ENCODE measurements at places on chromosomes 13 and 19.

DNA sequence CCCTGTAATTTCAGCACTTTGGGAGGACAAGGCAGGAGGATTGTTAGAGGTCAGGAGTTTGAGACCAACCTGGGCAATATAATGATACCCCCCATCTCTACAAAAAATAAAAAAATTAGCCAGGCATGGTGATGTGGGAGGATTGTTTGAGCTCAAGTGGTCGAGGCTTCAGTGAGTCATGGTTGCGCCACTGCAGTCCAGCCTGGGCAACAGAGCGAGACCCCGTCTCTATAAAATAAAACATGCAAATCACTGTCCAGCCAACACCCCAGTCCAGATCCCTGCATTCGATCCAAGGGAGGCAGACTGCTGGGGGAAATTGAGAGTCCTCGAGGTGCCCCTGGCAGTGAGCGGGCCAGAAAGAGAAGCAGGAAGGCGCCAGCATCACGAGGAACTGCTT, 7.0 kb downstream of the CYTH2 start:
- no peak for DNase-seq

GRCh38 chr13:32150794-32151193, 119.2 kb downstream of the FRY start:
- no peak for DNase-seq

DNA sequence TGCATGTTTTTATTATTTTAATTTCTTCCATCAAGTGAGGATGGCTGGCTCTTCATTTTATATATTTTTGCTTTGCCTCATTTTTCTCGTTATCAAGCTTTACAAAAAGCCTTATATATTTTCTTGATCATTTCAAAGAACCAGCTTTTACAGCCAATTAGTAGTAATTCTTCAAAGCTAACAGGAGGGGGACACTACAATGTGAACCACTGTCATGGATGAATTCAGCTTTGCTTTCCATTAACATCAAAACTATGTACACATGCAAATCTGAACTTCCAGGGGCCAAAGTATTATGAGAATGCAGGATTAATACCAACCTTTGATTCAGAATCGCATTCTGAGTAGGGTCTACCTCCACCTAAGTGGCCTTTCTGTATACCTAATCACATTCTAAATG, 11.1 kb downstream of the UQCRFS1 start:
- DNase-seq, result no peak

GRCh38 chr13:83536941-83537340, 345.3 kb downstream of the SLITRK1 start:
- no peak for DNase-seq

DNA sequence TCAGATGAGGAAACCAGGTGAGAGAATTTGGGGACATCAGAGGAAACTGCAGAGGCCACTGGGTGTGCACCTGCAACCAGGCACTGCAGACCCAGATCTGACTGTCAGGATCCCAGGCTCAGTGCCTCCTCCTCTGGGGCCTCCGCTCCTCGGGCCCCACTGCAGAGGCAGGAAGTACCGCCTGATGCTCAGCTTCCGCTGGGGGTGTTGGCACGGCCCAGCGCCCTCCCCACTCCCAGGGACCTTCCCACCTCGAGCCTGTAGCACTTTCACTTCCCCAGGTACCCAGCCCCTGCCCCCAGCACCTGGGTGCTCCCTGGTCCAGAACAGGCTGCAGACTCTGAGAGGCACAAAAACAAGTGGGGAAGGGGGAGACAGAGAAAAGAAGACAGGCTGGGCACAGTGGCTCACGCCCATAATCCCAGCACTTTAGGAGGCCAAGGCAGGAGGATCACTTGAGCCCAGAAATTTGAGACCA, 1.4 kb upstream of the CD37 start:
- DNase-seq, result peak; percentile 73

GRCh38 chr19:19232261-19232721, 20.5 kb downstream of the NCAN start:
- no peak for DNase-seq

DNA sequence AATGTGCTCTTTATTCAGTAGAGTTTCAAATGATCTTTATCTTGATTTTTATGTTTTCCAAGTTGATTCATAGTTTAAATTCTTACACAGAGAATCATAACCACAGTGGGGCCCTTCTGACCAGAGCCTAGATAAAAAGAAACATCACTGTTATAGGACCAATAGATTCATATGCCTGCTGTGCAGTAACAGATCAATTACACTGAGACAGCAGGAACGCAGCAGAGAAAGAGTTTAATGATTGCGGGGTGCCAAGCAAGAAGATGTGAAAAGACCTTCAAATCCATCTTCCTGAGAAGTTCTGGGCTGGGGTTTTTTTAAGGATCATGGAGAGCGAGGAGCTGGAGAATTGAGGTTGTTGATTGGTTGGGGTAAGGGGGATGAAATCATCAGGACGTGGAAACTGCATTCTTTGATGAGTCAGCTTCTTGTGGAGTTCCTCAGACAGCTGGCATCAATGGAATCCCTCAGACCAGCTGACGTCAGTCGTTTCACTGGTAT, 346.6 kb downstream of the TBC1D4 start:
- DNase-seq, result no peak

DNA sequence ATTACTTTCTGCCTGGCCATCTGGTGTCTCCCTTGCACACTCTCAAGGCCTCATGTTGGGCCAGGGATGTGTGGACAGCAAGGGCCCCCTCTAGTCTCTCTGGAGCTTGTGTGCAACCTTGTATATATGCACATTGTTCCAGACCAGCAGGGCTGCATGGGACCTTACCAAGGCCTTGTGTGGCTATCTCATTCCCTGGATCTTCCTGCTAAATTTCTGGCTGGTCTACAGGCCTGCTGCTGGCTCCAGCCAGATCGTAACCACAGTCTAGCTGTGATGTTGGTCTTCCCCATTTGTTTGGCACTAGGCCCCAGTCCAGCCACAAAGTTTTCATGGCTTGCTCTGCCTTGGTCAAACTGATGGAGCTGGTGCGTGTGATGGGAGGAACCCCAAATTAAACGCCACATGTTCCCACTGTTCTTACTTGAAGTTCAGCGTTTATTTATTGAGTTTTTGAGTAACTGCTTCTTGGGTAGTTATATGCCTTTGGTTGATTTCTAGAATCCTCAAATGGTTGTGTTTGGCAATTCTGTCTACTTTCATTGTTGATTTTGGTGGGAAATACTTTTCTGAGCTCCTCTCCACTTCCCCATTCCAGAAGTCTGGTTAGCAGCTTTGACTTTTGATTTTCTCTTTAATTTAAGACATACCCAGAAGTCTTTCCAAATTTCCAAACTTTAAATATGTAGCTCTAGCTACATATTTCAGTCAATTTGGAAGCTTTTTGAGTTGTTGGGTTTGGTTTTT, 56.4 kb downstream of the SIPA1L3 start:
- no peak for DNase-seq
